ENCODE measurements at places on chromosomes 2 and 18. TPM values are rescaled to one million over a fixed set of nuclear protein-coding genes. Genes with fewer than 3 reads are reported as not detected.

The ICOS gene
- 0.06 TPM for polyA plus RNA-seq

The SOCS6 gene
- polyA plus RNA-seq: 24.1 TPM

The UGT1A3 gene
- not detected for polyA plus RNA-seq

The MAL gene
- polyA plus RNA-seq: 2.4 TPM

DNA sequence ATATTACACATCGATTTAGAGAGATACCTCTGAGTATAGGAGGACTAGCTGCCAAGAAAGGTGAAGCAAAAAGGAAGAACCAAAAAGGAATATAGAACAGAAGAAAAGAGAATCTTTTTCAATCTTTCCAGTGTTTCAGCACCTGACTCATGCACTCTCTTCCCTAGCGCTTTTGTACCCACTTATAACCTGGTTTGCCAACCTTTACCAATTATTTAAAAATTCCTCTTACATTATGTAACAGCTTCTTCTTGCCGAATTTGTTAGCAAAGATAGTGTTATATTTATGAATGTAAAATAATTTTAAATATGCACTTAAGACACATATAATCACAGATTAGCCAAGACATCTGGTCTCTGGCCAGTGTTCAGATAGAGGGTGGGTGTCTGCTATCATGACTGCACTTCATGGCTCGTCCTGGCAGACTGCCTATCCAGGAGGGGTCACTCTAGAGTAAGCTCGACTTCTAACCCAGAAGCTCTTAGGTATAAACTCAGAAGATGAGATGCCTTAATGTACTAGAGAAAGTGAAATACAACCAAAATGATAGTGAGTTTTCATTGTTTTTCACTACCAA, 122.9 kb downstream of the ATAD2B start:
- no peak for DNase-seq
- H3K27ac ChIP-seq: peak overlapping the region; percentile 9
- H3K4me1 ChIP-seq: peaks cover 3% of the 10 kb centered on the region
- H3K27me3 ChIP-seq: no peaks in the 10 kb centered on the region
- no peaks in the 10 kb centered on the region for H3K36me3 ChIP-seq

- no peak overlapping the region for H3K4me3 ChIP-seq
- DNase-seq: no peak
- H3K4me1 ChIP-seq: peaks cover 8% of the 10 kb centered on the region
- no peak overlapping the region for H3K27ac ChIP-seq
- H3K27me3 ChIP-seq: no peaks in the 10 kb centered on the region
Measured at GRCh38 chr2:46184794-46185583, 112.2 kb upstream of the EPAS1 start.

DNA sequence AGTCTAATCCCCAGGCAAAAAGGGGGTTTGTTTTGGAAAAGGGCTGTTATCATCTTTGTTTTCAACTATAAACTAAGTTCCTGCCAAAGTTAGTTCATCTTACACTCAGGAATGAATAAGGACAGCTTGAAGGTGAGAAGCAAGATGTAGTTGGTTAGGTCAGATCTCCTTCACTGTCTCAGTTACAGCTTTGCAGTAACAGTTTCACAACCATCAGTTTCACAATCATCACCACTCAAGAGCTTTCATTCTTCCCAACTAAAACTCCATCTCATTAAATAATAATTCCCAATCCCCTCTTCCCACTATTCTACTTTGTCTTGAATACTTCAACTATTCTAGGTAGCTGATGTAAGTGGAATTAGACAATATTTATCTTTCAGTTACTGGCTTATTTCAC, 200.9 kb downstream of the NYAP2 start:
- H3K4me3 ChIP-seq: no peak overlapping the region
- H3K27me3 ChIP-seq: no peaks in the 10 kb centered on the region
- H3K36me3 ChIP-seq: no peaks in the 10 kb centered on the region
- no peaks in the 10 kb centered on the region for H3K4me1 ChIP-seq

- no peaks in the 10 kb centered on the region for H3K4me1 ChIP-seq
- no peaks in the 10 kb centered on the region for H3K36me3 ChIP-seq
- H3K4me3 ChIP-seq: no peak overlapping the region
Measured at GRCh38 chr2:118786746-118787145, 60.7 kb downstream of the EN1 start.

GRCh38 chr18:1872274-1872673, 699.0 kb downstream of the METTL4 start:
- DNase-seq: no peak
- no peaks in the 10 kb centered on the region for H3K36me3 ChIP-seq
- H3K4me1 ChIP-seq: no peaks in the 10 kb centered on the region
- no peaks in the 10 kb centered on the region for H3K27me3 ChIP-seq
- H3K4me3 ChIP-seq: no peak overlapping the region

- no peak overlapping the region for H3K4me3 ChIP-seq
- H3K27ac ChIP-seq: no peak overlapping the region
- H3K4me1 ChIP-seq: no peaks in the 10 kb centered on the region
- H3K36me3 ChIP-seq: no peaks in the 10 kb centered on the region
- DNase-seq: no peak
- no peaks in the 10 kb centered on the region for H3K27me3 ChIP-seq
Measured at GRCh38 chr18:49697757-49698524, 115.4 kb downstream of the ACAA2 start.

GRCh38 chr2:26438926-26439325, 37.2 kb downstream of the DRC1 start:
- no peak overlapping the region for H3K4me3 ChIP-seq
- H3K27me3 ChIP-seq: no peaks in the 10 kb centered on the region
- DNase-seq: no peak
- H3K27ac ChIP-seq: no peak overlapping the region
